ENCODE measurements at places on chromosomes 1 and 21. TPM values are rescaled to one million over a fixed set of nuclear protein-coding genes. Genes with fewer than 3 reads are reported as not detected.

GRCh38 chr1:94115900-94116436, 5.0 kb downstream of the ABCA4 start:
- no peak for ATAC-seq

CHTOP gene
- total RNA-seq: 44.0 TPM

GRCh38 chr1:42669936-42670335, 11.7 kb downstream of the PPIH start:
- ATAC-seq: no peak

CRYZL1 gene
- total RNA-seq: 17.4 TPM
